Fibroblast of skin of left quadriceps (primary cell): ENCODE measurements at places on chromosomes 6 and 20.
A peak's percentile ranks its signal among the peaks of the same experiment; 100 is the strongest.

GRCh38 chr6:111210194-111210728 is 123.0 kb downstream of the SLC16A10 start:
- peak; percentile 29 for DNase-seq

GRCh38 chr6:52976591-52977035 is 18.5 kb downstream of the GSTA4 start:
- DNase-seq, result no peak

DNA sequence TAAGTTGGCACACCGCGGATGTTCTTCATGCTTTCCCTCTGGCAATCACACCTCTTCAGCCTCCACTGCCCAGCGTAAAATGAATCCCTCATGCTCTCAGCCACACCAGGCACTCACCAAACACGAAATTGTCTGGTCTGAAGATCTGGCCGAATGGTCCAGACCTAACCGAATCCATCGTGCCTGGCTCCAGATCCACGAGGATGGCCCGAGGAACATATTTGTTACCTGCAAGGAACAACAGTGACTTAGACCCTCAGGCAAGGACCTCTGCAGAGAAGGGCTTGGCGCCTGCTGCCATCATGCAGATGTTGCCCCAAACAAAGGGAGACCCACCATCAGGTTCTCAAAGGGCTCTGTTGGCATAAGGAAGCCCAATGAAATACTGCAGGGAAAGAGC is 1.4 kb downstream of the TUBB2B start:
- DNase-seq, result no peak

DNA sequence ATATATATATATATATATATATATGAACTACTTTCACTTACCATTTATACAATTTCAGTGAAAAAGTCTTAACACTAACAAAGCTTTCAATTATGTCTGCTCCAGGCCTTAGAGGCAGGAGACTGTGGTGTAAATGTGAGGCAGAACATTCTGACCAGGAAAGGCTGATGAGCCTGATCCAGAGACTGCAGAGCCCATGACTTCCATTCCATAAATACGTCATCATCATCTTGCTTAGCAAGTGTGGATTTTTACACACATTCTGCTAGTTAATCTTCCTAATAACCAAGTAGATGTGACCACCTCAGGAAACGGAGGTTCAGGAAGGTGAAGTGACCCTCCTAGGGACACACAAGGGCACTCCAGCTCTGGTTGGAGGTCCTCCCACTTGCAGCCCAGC is 14.9 kb downstream of the TRERF1 start:
- DNase-seq, result no peak

DNA sequence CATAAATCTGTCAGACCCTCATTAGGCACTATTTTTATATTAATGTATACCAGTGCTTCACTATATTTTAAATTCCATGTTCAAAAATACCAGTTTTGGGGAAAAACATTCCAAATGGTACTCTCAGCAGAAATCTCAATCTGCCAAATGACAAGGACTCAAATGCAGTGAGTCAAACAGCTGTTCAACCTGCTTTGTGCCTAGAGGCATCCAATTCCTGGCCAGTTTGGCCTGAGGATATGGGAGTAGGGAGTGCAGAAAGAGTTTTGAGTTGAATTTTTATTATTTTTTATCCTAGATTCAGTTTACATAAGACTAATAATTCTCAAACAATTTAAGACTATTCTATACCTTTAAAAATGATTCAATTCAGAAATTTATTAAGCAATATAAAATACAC is 216.8 kb downstream of the LAMA2 start:
- no peak for DNase-seq

- peak; percentile 40 for DNase-seq
These were observed 234.1 kb downstream of the GMPR start for GRCh38 chr6:16472349-16473069.

DNA sequence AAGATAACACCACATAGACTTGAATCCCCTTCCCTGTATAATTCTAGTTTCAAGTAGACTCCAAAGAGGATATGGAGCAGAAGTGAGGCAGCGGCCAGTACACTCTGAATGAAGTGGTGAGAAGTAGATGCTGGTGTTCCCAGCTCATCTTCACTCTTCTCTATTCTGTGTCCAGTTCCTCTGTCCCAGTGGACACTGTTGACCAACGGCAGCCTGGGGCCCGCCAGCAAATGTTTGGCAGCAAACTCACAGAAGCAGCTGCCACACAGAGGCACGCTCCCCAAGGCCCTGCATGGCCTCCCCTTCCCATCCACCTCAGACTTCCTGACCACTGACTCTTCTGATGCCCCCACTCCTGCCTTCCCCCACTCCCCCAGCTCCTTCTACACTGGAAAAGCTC is 358.9 kb upstream of the ID4 start:
- no peak for DNase-seq
